ENCODE measurements at places on chromosomes 5 and 9.

- no peaks in the 10 kb centered on the region for H3K27me3 ChIP-seq
- no peak overlapping the region for H3K4me3 ChIP-seq
- DNase-seq, result no peak
- H3K27ac ChIP-seq, result no peak overlapping the region
Observed at GRCh38 chr9:113738893-113739604, 137.1 kb upstream of the ZNF618 start.

DNA sequence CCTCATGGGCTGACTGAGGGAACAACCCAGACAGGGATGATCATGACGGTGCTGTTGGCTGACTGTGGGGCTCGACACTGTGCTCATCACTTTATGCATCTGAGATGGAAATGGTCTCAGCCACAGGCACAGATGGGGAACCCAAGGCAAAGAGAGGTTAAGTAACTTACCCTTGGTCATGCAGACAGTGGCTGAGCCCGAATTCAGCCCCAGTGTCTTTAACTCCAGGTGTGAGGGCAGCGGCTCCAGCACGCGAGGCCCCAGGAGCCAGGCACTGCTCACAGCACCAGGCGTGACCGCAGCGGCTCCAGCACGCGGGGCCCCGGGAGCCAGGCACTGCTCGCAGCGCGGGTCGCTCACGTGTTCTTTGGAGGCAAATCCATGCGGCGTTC, 45.3 kb upstream of the FCN1 start:
- no peak overlapping the region for H3K27ac ChIP-seq
- H3K27me3 ChIP-seq, result no peaks in the 10 kb centered on the region
- H3K36me3 ChIP-seq, result no peaks in the 10 kb centered on the region
- no peak overlapping the region for H3K4me3 ChIP-seq

DNA sequence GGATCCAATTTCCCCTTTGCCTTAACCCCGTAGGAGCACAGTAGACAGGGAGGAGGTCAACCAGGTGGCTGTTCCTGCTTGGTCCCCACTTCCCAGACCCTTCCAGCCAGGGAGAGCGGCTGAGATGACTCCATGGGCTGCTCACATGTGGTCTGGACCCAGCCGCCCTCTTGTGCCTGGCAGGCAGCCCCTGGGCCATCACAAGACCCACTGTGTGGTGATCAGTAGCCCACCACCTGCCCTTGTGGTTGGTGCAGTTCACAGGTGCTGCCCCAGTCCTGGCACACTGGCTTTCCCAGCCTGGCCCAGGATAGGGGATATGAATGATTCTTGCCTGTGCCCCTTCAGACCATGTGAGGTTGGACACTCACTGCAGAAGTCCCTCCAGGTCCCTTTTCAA, 1556.7 kb downstream of the FOXD4L5 start:
- H3K4me1 ChIP-seq, result no peaks in the 10 kb centered on the region
- H3K27me3 ChIP-seq, result no peaks in the 10 kb centered on the region
- no peaks in the 10 kb centered on the region for H3K36me3 ChIP-seq
- no peak for DNase-seq
- no peak overlapping the region for H3K4me3 ChIP-seq
- H3K27ac ChIP-seq, result no peak overlapping the region

GRCh38 chr9:96309850-96310249, 7.9 kb upstream of the HSD17B3 start:
- no peak overlapping the region for H3K27ac ChIP-seq
- H3K4me1 ChIP-seq, result no peaks in the 10 kb centered on the region
- no peaks in the 10 kb centered on the region for H3K27me3 ChIP-seq

- no peak overlapping the region for H3K27ac ChIP-seq
- no peaks in the 10 kb centered on the region for H3K36me3 ChIP-seq
- no peak for DNase-seq
- H3K4me3 ChIP-seq, result no peak overlapping the region
- H3K27me3 ChIP-seq, result no peaks in the 10 kb centered on the region
- no peaks in the 10 kb centered on the region for H3K4me1 ChIP-seq
Observed at GRCh38 chr9:20382460-20383071, 239.7 kb downstream of the MLLT3 start.

Data from esophagus squamous epithelium (tissue), 5 donors.